Cardiac muscle cell (in vitro differentiated cells and primary cell): ENCODE measurements at places on chromosomes 3 and 15.

GRCh38 chr3:46960835-46961234, 15.7 kb downstream of the CCDC12 start:
- no peak for DNase-seq

DNA sequence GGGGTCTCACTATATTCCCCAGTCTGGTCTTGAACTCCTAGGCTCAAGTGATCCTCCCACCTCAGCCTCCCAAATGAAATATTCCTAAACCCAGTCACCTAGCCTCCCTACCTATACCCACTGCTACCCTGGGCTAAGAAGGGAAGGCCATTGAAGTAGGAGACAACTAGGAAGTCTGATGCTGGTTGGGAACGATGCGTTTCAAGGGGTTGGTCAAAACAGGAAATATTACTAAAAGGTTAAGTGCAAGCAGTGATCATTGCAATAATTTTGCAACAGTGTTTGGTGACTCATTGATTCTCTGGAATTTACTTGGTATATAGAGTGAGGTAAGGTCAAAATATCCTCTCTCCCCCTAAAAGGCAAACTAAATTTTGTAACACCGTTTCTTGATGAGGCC, 4.6 kb upstream of the UQCRC1 start:
- no peak for DNase-seq

- DNase-seq, result peak; percentile 86
These were observed 156.1 kb downstream of the TBL1XR1 start for GRCh38 chr3:177041021-177041729.

DNA sequence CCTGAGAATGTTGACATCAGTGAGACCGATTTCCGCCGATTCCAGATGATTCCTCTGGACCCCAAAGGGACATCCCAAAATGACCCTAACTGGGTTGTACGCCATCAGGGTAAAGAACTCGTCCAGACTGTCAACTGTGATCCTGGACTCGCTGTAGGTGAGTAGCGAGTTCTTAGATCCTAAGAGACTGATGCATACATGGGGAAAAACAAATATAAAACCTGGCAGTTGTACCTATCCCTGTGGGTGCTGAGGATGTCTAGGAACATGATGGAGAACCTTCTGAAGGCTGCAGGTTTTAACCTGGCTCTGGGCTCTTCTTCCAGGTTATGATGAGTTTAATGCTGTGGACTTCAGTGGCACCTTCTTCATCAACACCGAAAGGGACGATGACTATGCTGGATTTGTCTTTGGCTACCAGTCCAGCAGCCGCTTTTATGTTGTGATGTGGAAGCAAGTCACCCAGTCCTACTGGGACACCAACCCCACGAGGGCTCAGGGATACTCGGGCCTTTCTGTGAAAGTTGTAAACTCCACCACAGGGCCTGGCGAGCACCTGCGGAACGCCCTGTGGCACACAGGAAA, 12.3 kb downstream of the THBS1 start:
- no peak for DNase-seq

GRCh38 chr3:96619475-96619874, 194.9 kb upstream of the EPHA6 start:
- no peak for DNase-seq

DNA sequence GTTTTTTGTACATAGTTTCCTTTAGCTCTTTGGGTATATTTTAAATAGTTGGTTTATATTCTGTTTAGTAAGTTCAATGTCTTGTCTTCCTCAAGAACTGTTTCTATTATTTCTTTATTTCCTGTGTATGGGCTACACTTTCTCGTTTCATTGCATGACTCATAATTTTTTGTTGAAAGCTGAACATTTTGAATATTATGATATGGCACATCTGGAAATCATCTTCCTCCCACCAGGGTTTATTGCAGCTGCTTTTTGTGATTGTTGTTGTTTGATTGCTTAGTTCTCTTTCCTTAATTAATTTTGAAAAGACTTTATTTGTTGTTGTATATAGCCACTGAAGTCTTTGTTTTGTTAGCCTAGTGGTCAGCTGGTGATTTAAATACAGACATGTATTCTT, 43.8 kb downstream of the LSM3 start:
- DNase-seq, result no peak

GRCh38 chr3:63126530-63126929, 151.6 kb upstream of the SYNPR start:
- no peak for DNase-seq

DNA sequence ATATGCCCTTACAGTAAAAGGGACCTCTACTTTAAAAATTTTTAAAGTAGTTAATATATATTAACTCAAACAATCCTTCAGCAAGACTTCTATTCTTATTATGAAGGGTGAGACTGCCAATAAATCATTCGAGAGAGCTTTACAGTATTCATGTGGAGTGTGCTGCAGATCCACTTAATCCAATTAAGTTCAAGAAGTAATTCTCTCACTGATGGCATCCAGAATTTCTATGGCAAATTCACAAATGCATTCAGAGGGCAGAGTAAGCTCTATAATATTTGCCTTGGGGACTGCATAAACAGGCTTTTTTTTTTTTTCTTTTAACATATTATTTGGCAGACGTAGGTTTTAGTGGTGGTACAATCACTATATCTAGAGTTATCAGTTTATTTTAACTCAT, 692.0 kb downstream of the NLGN1 start:
- no peak for DNase-seq

GRCh38 chr15:101233651-101234280, 18.1 kb downstream of the CHSY1 start:
- no peak for DNase-seq

- no peak for DNase-seq
These were observed 1.1 kb downstream of the DNAJB11 start for GRCh38 chr3:186571644-186572013.

GRCh38 chr3:89145995-89146394, 38.6 kb downstream of the EPHA3 start:
- no peak for DNase-seq

DNA sequence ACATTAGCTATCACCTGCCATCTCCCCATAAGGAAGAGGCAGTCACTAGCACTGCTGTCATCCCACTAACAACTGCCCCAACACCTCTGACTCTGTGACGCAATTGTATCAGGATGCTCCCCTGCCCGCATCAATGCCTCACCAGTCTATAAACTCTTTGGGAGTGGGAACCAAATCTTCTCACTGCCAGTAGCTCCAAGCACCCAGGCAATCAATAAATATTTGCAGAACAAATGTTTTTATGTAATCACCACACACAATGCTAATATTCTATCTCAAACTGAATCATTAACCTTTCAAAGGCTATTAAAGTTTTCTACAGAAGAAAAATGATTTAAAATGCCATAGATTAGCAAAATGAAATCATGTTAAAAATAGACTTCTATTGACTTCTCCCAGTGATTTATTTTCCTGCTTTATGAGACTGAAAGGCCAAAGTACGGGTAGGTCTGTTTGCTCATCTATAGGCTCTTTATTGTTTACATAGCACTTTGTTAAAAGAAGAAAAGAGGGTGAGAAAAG, 131.3 kb downstream of the PLD1 start:
- DNase-seq, result no peak

GRCh38 chr3:152556731-152557254, 278.1 kb upstream of the P2RY1 start:
- peak; percentile 83 for DNase-seq

DNA sequence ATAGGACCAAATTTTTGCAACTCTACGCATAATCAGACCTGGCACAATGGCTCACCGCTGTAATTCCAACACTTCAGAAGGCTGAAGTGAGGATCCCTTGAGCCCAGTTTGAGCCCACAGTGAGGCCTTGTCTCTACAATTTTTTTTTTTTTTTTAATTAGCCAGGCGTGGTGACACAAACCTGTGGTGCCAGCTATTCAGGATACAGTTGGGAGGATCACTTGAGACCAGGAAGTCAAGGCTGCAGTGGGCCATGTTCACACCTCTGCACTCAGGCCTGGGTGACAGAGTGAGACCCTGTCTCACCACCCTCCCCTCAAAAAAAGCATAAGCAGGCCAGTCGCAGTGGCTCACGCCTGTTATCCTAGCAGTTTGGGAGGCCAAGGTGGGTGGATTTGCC, 24.7 kb downstream of the OIP5 start:
- DNase-seq, result no peak

GRCh38 chr3:11726146-11726545, 82.4 kb upstream of the VGLL4 start:
- no peak for DNase-seq

DNA sequence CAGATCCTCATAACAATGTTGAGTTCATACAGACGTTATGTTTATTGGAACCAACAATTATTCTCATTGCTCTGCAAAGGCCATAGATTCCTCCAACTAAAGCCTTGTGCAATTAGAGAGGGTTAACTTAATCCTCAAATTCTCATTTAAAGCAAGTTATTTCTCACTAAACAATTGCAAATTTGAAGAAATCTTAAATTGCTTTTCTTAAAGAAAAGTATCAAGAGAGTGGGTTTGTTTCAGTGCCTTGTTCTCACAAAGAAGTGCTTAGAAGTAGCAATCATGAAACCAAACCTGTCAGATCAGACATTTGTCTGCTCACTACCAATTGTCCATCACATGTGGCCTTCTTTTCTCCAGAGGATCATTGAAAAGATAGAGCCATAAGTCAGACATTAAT, 124.8 kb downstream of the KCNH8 start:
- DNase-seq, result no peak

DNA sequence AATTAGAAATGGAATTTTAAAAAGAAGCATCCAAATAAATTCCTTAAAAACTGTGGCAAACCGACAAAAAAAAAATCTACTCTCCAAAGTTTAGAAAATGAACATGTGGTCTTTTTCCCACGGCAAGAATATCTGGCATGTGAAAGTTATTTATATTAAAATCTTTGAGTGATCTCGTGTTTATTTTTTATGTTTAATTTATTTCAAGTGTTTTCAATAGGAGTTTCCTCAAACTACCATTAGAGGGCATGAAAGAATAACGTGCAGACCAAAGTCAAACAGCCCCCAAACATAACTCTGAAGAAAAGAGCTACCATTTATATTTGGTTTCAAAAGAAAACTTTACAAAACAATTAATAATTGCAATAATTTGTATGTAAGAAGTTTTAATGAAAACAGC, 286.4 kb downstream of the ZIC4 start:
- peak; percentile 3 for DNase-seq

GRCh38 chr15:98383571-98383970, 264.8 kb upstream of the IGF1R start:
- DNase-seq, result no peak

DNA sequence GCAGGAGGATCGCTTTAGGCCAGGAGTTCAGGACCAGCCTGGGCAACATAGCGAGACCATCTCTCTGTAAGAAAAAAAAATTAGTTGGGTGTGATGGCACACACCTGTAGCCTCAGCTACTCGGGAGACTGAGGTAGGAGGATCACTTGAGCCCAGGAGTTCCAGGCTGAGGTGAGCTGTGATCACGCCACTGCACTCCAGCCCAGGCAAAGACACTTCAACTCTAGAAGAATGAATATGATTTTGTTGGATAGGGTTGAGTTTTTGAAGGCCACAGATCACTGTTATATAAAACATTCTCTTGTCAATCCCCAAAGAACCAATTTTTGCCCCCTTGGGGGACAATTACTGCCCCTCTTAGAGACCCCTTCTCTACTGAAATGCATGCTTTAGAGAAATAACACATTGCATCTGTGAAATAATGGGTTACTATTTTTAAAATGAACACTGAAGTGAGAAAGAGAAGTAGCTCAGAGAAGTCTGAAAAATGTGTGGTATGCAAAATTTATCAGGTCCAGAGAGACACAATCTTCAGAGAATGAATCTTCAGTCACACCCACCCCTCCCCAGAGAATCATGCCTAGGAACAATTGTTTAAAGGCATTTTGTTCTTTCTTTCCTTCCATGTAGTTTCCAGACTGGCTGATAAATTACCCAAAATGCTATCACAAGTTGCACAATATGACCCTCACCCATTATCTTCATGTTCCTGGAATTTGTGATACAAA, 42.7 kb downstream of the METTL6 start:
- no peak for DNase-seq

GRCh38 chr3:193630005-193630404, 37.0 kb downstream of the OPA1 start:
- no peak for DNase-seq
